ENCODE measurements at places on chromosomes 4 and X.

GRCh38 chr4:156961196-156962057 is 10.2 kb downstream of the PDGFC start:
- peaks cover 68% of the 10 kb centered on the region for H3K4me1 ChIP-seq
- H3K27ac ChIP-seq, result peak overlapping the region; percentile 72
- no peak for DNase-seq
- no peak overlapping the region for H3K4me3 ChIP-seq
- H3K36me3 ChIP-seq, result no peaks in the 10 kb centered on the region
- H3K27me3 ChIP-seq, result no peaks in the 10 kb centered on the region

DNA sequence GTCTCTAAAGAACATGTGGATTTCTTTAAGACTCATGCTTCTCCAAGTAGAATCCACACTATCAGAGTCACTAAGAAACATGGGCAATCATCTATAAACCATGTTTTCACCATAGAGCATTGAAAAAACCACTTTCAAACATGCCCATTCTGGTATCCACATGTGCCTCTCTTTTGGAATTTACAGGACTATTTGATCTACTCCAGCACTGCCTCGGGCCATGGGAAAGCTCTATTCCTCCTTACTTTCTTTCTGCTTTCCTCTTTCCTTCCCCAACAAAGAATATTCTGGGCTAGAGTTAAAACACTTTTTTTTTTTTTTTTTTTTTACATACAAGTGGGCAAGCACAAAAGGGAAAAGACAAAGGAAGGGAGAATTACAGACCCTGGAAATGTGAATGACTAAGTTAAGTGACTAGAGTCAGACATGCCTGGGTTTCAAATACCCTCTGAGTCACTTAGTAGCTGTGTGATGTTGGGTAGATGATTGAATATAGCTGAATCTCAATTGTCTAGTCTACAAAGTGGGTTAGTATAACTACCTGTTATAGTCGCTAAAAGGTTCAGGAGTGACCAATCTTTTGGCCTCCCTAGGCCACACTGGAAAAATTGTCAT is 847.7 kb upstream of the INTU start:
- H3K4me1 ChIP-seq, result no peaks in the 10 kb centered on the region
- no peak overlapping the region for H3K27ac ChIP-seq

DNA sequence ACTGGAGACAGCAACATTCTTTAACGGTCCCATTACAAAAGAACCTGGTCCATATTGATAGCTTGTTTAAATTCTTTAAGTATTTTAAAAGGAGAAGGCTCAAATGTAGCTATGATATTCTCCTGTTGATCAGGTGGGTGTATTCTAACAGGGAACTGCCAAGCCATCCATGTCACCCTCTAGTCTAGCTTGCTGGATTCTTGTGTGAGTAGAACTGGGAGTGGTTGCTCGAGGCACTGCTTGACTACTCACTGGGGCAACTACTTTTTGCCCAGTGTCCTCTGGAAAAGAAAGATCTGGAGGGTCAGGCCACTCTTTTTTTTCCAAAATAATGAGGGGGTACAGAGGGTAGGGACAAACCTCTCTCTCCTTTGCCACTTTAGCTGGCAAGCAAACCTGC is 155.1 kb downstream of the ZNF518B start:
- no peaks in the 10 kb centered on the region for H3K27me3 ChIP-seq
- H3K4me1 ChIP-seq, result no peaks in the 10 kb centered on the region
- H3K36me3 ChIP-seq, result no peaks in the 10 kb centered on the region

- H3K4me1 ChIP-seq, result no peaks in the 10 kb centered on the region
- H3K27ac ChIP-seq, result peak overlapping the region; percentile 45
- H3K27me3 ChIP-seq, result no peaks in the 10 kb centered on the region
- no peak for DNase-seq
Measured at GRCh38 chr4:16858275-16858752, 40.1 kb downstream of the LDB2 start.

- H3K4me3 ChIP-seq, result no peak overlapping the region
- H3K4me1 ChIP-seq, result no peaks in the 10 kb centered on the region
- DNase-seq, result no peak
- H3K27me3 ChIP-seq, result no peaks in the 10 kb centered on the region
- no peaks in the 10 kb centered on the region for H3K36me3 ChIP-seq
Measured at GRCh38 chrX:9052081-9052480, 18.2 kb upstream of the FAM9B start.

- no peak overlapping the region for H3K4me3 ChIP-seq
- no peaks in the 10 kb centered on the region for H3K27me3 ChIP-seq
- DNase-seq, result no peak
- no peaks in the 10 kb centered on the region for H3K36me3 ChIP-seq
- H3K27ac ChIP-seq, result no peak overlapping the region
Measured at GRCh38 chrX:39288592-39288991, 487.3 kb downstream of the MID1IP1 start.

- H3K4me1 ChIP-seq, result peaks cover 15% of the 10 kb centered on the region
- H3K27me3 ChIP-seq, result no peaks in the 10 kb centered on the region
- no peak overlapping the region for H3K27ac ChIP-seq
- no peak for DNase-seq
- no peaks in the 10 kb centered on the region for H3K36me3 ChIP-seq
Measured at GRCh38 chr4:175874306-175874705, 62.2 kb upstream of the GPM6A start.

GRCh38 chr4:14562901-14563300 is 439.4 kb upstream of the CPEB2 start:
- DNase-seq, result no peak
- H3K27ac ChIP-seq, result no peak overlapping the region
- no peak overlapping the region for H3K4me3 ChIP-seq
- no peaks in the 10 kb centered on the region for H3K4me1 ChIP-seq

- no peak overlapping the region for H3K27ac ChIP-seq
- H3K36me3 ChIP-seq, result no peaks in the 10 kb centered on the region
- no peak overlapping the region for H3K4me3 ChIP-seq
- peak; percentile 61 for DNase-seq
- no peaks in the 10 kb centered on the region for H3K27me3 ChIP-seq
Measured at GRCh38 chr4:1206299-1207156, 34.1 kb upstream of the SPON2 start.

- H3K27ac ChIP-seq, result peak overlapping the region; percentile 34
- peaks cover 25% of the 10 kb centered on the region for H3K4me1 ChIP-seq
- H3K27me3 ChIP-seq, result no peaks in the 10 kb centered on the region
Measured at GRCh38 chrX:154431341-154431740, 2.9 kb downstream of the ATP6AP1 start.

GRCh38 chr4:55635741-55636655 is at the start of gene NMU:
Gene NMU, minus strand, starts transcription at chr4:55636298. Its CDS starts 106 bp downstream, at chr4:55636192.
- peak within 1 kb of the TSS; percentile 23 for H3K4me3 ChIP-seq
- H3K27ac ChIP-seq, result no peak within 1 kb of the TSS
- no peaks in the 10 kb centered on the region for H3K4me1 ChIP-seq

GRCh38 chr4:11518754-11519153 is 90.1 kb upstream of the HS3ST1 start:
- no peaks in the 10 kb centered on the region for H3K36me3 ChIP-seq
- no peak for DNase-seq
- no peak overlapping the region for H3K4me3 ChIP-seq
- no peaks in the 10 kb centered on the region for H3K4me1 ChIP-seq

DNA sequence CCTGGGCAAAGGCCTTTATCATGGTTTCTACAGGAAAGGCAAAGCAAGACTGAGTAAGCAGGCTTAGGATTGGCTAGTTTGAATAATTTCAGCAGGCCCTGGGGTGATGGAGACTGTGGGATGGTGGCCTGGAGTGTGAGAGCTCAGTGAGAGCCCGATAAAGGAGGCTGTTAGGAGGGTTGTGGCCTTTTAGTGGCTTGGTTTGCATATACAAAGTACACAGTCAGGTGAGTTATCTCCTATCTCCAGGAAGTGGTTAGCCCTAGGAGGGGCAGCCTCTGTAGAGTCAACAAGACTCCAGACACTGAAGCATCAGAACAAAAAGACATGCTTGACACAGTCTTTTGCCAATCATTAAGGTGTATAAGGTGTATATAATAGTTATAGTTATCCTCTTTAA is 157.2 kb downstream of the CFAP299 start:
- no peaks in the 10 kb centered on the region for H3K4me1 ChIP-seq
- H3K27ac ChIP-seq, result no peak overlapping the region
- no peaks in the 10 kb centered on the region for H3K27me3 ChIP-seq
- no peaks in the 10 kb centered on the region for H3K36me3 ChIP-seq
- no peak for DNase-seq

GRCh38 chr4:56871371-56871866 is 36.3 kb upstream of the REST start:
- DNase-seq, result no peak
- no peaks in the 10 kb centered on the region for H3K36me3 ChIP-seq
- H3K27me3 ChIP-seq, result no peaks in the 10 kb centered on the region
- no peak overlapping the region for H3K27ac ChIP-seq

GRCh38 chr4:4625488-4625887 is 83.6 kb upstream of the STX18 start:
- H3K27me3 ChIP-seq, result no peaks in the 10 kb centered on the region
- no peak overlapping the region for H3K27ac ChIP-seq
- DNase-seq, result no peak
- H3K4me3 ChIP-seq, result no peak overlapping the region
- H3K4me1 ChIP-seq, result no peaks in the 10 kb centered on the region

- H3K4me3 ChIP-seq, result no peak overlapping the region
- H3K27ac ChIP-seq, result no peak overlapping the region
- DNase-seq, result no peak
Measured at GRCh38 chr4:155975511-155975910, 21.8 kb upstream of the CTSO start.

DNA sequence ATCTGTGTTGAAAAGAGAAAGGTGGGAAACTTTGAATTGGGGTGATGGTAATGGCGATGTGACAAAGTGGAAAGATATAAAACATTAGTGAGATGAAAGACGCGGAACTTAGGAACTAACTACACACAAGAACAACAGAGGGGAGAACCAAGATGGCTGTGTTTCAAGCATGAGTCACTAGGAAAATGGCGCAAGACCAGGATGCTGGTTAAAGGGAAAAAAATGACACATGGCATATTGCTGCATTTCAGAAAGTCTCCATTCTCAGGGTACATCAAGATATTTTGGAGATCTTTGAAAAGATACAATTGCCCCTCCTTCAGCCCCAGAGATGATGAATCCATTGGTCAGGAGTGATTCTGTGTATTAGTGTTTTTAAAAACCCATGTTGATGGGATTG is 164.4 kb downstream of the FBXO8 start:
- H3K27me3 ChIP-seq, result no peaks in the 10 kb centered on the region
- peaks cover 62% of the 10 kb centered on the region for H3K4me1 ChIP-seq
- peak overlapping the region; percentile 71 for H3K27ac ChIP-seq
- no peaks in the 10 kb centered on the region for H3K36me3 ChIP-seq
- H3K4me3 ChIP-seq, result peak overlapping the region; percentile 45
- DNase-seq, result no peak

Measured in sigmoid colon (tissue), 7 donors.